ENCODE measurements at places on chromosomes 3 and 15.

DNA sequence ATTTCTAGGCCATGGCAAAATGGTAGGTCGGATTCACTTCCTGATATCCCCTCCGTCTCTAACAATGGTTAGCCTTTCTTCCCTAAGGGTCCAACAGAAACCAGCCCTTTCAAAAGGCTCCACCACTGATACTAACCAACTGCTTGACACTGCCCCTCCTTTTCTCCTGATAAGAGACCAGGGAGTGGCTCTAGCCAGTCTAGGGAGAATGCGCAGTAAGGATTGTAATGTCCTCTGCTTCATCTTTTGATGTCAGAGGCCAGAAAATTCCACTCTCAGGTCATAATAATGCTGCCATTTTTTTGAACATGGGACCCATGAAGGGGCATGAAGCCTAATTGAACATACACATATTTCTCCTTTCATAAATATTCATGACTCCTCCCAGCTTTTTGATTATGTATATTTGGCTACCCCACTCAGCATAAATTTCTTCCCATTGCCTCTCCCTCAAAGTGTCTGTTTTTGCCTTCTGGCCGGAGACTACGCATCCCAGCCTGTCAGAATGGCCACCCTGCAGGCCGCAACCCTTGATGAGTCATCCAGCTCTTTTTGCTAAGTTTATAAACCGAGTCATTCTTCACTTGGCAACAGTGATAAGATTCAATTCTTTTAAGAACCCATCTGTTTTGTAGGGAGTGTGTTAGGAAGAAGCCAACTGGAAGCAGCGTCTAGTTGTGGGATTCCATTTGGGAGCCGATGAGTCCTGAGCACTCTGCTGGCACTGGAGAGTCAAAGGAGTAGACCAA is 189.0 kb upstream of the MCTP2 start:
- DNase-seq: no peak

- no peak for DNase-seq
These were observed 276.2 kb downstream of the FEZF2 start for GRCh38 chr3:62097121-62097520.

DNA sequence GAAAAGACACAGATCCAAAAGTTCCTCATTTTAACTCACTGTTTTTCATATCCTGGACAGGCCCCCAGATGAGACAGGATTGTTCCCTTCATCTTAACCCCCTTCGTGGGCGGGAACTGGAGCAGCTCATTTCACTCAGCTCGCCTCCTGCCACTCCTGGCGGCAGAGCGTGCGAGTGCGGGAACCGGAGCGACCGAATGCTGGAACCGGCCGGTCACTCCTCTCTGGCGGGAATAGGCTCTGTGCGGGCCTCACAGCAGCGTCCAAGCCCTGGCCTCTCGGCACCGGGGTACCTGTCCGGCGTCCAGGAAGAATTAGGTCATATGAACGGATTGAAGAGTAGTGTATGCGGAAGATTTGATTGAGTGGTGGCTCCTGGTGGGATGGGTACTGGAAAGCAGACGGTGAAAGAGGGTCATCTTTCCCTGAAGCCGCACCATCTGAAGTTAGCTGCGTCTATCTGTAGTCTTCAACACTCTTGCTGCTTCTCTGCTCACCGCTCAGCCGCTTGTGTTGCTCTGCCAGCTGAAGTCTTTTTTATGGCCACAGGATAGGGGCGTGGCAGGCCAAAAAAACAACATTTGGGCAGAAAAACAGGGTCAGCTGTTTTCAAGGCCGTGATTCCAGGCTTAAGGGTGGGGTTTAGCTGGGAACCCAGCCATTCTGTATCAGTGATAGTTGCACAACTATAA is 42.3 kb upstream of the FXR1 start:
- DNase-seq: no peak

GRCh38 chr3:197599089-197599765 is 43.5 kb upstream of the BDH1 start:
- DNase-seq: peak; percentile 57

GRCh38 chr3:114319453-114319852 is 25.6 kb downstream of the TIGIT start:
- DNase-seq: no peak

DNA sequence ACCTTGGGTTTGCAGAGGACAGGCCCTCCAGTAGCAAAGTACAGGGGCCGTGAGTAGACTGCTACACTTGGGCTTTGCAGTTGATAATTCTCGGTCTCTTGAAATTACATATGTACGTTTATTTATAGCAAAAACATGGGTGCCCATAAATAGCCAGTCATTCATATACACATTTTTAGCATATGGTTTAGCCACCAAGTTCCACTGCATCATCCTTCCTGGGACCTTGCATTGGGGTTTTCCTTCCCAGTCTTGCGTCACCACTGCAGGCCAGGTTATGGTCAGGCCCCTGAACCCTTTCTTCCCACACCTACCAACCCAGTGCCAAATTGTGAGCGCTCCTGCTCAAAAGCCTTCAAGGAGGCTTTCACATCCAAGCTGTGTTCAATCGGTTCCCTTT is 12.7 kb downstream of the KLHL25 start:
- no peak for DNase-seq

All from stimulated activated CD8-positive, alpha-beta memory T cell treated with anti-CD3 and anti-CD28 coated beads, Interleukin-4, amount 100 ng/mL, for 1 hour (primary cell).